ENCODE measurements at places on chromosomes 7 and 10. TPM values are rescaled to one million over a fixed set of nuclear protein-coding genes. Genes with fewer than 3 reads are reported as not detected.

GRCh38 chr7:157807510-157807909 lies 470.7 kb downstream of the DNAJB6 start:
- DNase-seq = no peak

GRCh38 chr7:88455696-88456095 lies 149.0 kb upstream of the STEAP4 start:
- DNase-seq = no peak

DNA sequence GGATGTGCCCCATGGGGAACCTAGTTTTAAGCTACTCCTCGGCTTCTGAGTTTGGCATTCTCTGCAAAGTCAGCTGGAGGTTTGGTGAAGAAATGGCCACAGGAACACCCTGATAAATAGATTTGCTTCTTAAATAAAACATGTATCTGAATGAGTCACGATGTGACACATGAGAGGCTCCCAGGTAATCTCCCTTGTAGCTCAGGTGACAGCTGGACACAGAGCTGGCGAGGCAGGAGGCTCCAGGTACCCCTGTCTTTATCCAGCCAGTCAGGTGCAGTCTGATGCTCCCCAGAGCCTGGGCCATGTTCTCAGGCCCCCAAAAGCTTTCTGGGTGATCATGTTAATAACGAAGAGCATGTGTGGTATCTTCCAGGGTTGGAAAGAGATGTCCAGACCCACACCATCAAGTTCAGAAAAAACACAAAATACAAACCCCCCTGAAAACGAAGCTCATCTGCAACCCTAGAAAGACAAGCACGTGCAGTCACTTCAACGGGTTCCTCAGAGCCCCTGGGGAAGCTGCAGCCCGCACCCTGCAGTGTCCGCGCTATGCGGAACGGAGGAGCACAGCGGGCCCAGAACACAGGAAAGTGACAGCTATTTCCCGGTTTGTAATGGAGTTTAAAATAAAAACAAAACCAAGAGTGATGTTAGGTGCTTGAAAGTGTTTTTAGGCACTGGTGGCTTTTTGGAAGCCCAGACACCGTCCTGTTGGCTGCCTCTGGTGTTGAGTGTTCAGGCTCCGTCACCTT lies 69.4 kb downstream of the ZRANB1 start:
- DNase-seq = peak; percentile 24

GRCh38 chr10:29434111-29434510 lies 145.2 kb downstream of the LYZL1 start:
- no peak for DNase-seq

DNA sequence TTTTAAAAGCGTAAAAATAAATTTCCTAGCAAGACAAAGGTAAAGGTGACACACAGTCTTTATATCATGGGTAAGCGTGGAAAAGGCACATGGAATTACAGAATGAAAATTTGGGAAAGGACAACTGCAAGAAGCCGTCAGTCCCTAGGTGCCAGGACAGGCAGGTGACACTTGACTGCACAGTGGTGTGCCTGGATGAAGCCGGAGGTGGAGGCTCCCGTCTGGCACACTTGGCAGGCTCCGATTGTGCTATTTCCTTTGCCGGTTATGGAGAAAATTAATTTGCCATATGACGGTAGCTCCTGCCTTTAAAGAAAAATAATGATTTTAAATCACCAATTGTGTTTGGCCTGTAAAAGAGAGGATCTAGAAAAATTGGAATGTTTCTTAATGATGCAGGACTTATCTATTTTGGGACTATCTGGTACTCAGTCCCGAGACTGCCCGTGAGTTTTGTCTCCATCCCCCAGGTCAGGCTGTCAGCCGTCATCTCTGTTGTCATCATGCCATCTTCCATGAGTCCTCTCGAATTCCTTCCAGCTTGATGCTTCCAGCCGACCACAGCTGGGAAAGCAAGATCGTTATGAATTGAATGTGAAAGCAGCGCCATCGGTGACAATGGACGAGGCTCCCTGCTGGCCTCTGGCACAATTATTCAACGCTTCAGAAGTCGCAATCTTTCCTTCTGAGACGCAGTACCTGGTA lies 56.2 kb upstream of the MGMT start:
- DNase-seq = no peak

DNA sequence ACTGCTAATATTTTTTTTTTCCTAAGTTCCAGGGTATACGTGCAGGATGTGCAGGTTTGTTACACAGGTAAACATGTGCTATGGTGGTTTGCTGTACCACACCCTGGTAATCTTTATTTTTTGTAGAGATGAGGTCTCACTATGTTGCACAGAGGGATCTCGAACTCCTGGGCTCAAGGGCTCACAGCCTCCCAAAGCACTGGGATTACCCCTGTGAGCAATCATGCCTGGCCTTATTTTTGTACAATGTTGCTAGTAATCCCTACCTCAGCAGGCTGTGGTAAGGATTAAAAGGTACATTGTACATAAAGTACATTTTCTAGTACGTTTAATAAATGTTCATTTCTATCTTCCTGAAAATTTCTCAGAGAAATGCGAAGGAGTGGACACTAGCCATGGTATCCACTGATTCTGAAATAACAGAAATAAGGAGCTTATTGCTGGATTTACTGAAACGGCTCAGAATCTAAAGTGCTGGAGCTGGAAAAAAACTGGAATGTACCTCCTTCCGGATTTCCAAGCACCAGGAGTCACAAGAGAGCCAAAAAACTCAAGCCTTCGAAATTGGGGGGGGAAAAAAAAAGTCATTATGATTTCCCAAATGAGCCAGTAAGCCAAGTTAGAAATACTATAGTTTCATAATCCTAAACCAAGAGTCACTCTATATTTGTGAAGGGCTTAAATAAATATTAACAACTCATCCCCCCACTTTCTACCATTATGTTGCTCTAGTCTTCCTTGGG lies 69.6 kb downstream of the NT5C2 start:
- no peak for DNase-seq

GRCh38 chr7:142916508-142916907 lies 17.0 kb downstream of the TRPV5 start:
- no peak for DNase-seq

DNA sequence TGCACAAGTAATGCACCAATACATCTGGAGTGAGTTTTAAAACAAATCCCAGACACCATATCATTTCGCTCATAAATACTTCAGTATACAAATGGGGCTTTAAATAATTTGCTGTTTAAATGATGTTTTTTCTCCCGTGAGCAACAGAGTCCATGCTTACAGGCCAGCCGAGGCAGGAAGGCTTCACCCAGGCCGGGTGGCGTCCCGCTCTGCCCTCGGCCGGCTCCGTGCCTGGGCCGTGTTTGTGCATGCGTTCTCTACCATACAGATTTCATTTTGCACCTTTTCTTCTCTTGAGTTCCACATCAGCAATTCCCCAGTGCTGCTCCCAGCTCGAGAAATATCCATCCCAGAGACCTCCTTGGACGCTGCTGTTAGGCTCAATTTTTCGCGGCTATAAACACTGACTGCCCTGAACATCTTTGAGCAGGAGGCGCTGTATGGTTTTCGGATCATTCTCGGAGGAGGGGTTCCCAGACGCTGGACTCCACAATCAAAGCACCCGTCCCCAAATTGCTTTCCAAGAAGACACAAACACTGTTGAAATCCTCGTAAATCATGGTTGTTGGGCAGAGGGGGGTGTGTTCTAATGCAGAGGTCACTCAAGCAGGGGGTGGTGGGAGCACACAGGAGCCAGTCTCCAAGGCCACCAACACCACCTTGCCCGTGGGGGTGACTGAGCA lies 91.6 kb downstream of the MICALL2 start:
- DNase-seq = no peak

PTPRN2 gene
- total RNA-seq = 1.2 TPM

DNA sequence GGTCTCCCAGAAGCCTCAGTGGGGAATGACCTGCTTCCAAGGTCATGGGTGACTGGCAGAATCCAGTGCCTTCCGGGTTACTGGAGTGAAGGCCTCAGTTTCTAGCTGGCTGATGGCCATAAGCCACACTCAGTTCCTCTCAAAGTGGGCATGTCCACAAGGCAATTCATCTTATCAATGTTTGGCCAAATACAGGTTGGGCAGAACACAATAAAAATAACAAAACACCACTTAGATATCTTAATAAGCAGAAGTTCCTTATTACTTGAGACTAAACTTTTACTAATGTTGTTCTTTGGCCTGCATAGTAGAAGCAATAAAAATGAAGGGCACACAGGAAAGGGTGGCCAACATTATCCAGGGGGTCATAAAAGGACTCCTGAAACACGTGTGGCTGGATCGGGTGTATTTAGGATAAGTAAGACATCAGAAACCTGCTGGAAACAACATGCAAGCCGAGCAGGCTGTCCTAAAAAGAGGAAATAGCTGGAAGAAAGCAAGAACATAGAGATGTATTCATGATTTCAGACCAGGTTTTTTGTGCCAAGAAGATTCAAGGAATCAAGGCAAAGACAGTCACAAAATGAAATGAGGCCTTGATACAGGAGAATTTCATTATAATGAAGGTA lies 19.6 kb upstream of the AKR1C2 start:
- no peak for DNase-seq

EPHA1 gene
- 0.08 TPM for total RNA-seq

DNA sequence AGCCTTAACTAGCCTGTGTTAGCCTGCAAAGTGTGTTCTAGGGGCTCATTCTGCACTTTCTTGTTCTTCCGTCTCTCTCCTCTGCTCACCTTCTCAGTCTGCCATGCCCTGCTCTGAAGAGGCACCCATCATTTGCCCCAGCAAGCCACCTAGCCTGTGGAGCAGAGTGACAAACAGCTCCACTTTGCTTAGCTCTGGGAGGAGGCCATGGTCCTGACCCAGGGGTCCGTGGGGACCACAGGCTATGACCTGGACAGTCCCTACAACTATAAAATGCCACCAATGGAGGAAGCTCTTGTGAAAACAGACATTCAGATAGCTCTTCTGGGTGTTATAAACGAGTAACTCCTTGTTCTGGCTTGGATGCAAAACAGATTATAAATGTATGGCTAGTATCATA lies 1029.6 kb downstream of the CNTNAP2 start:
- no peak for DNase-seq

DNA sequence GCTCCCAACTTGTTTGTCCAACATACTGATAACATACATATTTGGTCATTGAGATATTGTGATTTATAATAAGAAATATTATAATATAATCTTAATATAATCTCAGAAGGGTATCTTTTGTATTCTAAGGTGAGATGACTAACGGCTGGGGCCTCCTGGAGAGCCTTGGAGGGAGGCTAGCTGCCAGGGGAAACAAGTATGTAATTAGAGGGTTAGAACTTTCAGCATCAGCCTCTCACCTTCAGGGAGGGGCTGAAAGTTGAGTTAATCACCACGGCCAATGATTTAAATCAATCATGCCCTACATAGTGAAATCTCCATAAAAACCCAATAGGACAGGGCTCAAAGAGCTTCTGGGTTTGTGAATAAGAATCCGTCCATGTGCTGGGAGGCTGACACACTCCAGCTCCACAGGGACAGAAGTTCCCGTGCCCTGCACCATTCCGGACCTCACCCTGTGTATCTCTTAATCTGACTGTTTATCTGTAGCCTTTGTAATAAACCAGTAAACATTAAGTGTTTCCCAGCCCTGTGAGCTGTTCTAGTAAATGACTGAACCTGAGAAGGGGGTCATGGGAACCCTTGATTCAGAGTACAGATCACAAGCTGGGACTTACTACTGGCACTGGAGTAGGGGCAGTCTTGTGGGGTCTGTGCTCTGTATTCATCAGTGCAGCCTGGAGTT lies 86.3 kb upstream of the STEAP1B start:
- no peak for DNase-seq

SLC13A1 gene
- not detected for total RNA-seq

ZNF92 gene
- 2.9 TPM for total RNA-seq

GRCh38 chr7:47288060-47288459 lies 293.9 kb downstream of the TNS3 start:
- DNase-seq = peak; percentile 60
